M059J (cell line): ENCODE measurements at places on chromosomes 7 and 10. TPM values are rescaled to one million over a fixed set of nuclear protein-coding genes. Genes with fewer than 3 reads are reported as not detected.
A peak's percentile ranks its signal among the peaks of the same experiment; 100 is the strongest.

DNA sequence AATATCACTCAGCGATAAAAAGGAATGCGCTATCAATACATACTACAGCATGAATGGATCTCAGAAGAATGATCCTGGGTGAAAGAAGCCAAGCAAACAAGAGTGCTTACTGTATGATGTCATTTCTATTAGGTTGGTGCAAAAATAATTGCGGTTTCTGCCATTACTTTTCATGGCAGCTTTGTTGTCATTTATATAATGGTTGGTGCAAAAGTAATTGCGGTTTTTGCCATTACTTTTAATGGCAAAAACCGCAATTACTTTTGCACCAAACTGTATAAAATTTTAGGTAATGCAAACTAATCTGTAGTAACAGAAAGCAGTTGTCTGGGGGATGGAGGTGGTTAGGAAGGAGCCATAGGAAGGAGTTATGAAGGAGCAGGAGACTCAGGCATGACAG, 318.3 kb upstream of the ZMIZ1 start:
- no peak for DNase-seq

GRCh38 chr7:98341106-98341505, 59.6 kb downstream of the BRI3 start:
- peak; percentile 22 for DNase-seq

DNA sequence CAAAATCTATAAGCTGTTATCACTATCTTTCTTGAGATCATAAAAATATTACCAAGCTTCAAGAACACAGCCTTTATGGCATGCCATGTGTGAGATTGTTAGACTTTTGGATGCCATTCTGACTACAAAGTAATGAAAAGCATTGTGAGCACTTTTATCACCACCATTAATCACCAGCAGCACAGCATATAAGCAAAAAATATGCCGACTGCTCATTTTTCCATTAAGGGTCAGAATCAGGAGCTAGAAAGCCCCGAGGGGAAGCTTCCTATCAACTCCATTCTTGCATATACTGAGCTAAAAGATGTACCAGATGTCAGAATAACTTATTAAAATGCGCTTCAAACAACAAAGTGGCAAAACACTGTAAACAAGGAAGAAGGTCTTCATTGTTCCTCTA, 114.3 kb downstream of the LMBR1 start:
- no peak for DNase-seq

DNA sequence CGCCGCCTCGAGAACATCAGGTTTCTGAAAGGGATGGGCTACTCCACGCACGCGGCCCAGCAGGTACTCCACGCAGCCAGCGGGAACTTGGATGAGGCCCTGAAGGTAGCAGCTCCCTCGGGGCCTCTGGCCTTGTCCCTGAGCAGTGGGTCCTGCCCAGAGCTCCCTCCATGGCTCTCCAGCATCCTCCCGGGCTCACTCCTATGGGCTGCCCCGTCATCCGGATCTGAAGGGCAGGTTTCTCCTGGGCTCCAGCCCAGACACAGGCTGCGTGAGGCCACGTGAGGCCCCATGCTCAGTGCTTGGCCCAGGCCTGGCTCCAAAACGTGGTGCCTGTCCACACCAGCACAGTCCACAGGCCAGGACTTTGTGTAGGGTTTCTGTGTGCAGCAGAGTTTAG, 32.5 kb downstream of the NUB1 start:
- DNase-seq = no peak

GRCh38 chr7:146943483-146943882, 826.9 kb downstream of the CNTNAP2 start:
- DNase-seq = no peak

DNA sequence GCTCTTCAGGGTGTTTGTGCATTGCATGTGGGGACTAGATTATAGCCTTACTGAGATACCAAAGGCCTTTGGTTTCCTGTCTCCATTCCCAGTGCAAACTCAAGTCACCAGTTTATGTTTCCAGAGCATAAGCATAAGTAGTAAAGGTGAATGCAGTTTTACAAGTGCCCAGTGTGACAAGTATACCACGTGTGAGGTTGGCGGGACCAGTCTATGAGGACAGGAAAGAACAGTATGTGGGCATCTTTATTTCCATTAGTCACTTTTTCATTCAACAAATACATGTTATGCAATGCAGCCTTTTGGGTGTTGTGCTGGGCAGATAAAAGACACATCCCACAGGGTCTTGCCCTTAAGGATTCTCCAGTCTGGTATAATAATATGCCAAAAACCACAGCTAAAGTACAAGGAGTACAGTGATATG, 146.5 kb downstream of the ARID5B start:
- peak; percentile 67 for DNase-seq

GRCh38 chr10:72639441-72639873, 13.6 kb upstream of the MICU1 start:
- no peak for DNase-seq

DNA sequence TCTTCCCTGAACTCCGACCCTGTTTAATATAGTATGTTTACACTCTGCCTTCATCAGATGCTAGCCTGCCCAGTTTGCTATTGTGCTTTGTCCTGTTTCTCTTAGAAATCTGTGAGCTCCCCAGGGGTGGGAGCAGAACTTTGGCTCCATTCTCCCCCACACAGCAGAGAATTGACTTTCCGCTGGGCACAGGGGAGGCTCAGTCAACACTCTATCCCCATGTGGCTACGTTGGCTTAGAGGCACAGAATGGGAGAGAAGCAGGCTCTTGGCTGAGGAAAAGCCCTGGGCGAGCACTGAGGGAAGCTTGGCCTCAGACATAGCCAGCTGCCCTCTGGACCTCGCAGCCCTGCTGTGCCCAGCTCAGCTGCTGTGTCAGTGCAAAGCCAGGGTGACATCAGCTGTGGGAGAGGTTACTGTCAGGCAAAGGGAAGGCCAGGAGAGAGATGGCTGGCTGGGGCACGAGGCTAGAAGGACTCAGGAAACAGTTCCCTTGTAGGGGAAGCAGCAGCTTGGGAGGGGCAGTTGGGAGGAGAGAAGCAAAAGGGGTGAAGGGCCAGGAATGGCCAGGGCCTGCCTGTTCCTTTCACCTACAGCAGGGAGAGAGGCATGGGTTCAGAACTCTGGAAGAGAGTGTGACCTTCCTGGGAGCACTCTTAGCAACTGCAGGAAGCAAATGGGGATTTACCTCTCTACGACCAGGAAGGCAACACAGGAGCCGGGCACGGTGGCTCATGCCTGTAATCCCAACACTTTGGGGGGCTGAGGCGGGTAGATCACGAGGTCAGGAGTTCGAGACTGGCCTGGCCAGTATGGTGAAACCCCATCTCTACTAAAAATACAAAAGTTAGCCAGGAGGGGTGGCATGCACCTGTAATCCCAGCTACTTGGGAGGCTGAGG, 5.8 kb upstream of the SCD start:
- DNase-seq = no peak

DNA sequence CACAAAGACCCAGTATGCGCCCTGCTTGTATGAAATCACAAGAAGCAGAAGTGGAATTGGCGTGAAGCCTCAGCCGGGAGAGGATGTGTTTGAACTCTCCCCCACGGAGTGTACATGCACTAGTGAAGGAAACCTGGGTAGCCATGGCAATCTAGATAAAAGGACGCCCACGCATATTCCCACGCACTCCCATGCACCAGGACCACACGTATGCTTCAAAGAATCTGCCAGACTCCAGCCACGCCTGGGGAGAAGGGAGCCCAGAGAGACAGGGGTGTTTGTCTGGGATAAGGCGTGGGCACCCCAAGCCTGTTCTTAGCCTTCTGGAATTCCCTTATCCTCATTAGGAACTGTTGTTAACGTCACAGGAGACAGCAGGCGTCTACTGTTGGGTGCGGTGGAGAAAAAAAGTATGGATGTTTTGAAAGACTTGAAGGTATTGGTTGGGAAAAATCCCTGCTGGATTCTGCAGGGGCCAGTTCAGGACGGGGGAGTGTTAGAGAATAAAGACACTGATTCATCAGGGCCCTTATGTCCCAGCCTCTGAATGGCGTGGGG, 28.9 kb upstream of the ECHDC3 start:
- DNase-seq = no peak

- no peak for DNase-seq
Measured at GRCh38 chr7:133539016-133539415, 286.1 kb downstream of the EXOC4 start.

DNA sequence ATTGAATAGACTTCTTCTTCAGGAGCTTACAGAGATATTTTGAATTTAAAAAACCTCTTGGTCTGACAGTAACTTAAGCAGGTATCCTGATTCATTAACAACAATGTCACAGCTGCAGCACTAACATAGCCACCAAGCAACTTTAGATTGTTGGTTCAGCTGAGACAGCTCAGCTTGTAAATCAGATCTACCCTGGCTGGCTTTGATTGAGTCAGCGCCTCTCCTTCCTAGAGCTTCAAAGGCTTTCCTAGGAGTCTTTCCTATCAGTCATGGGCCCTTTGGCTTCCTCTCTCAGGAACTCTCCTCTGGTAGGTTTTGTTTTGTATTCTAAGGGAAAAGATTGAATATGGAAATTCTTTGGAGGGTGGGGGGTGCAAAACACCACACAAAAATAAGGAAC, 70.7 kb upstream of the STEAP4 start:
- DNase-seq = peak; percentile 9

DNA sequence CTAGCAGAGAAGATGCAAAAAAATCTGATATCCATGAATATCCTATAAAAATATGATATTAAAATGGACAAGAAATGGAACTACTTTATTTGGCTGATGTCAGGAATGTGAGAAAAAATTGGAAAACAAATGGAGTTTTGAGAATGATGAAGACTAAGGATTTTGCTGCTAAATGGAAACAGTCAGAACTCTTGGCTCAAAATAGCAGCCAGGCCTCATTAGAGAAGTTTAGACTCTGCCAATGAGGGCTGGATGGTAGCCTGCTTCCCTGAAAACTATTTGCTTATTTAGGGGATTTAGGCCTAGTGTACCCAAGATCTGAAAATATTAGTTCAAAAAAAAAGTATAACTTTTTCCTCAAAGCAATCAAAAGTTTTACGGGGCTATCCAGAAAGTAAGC, 458.5 kb downstream of the TFEC start:
- no peak for DNase-seq

DNA sequence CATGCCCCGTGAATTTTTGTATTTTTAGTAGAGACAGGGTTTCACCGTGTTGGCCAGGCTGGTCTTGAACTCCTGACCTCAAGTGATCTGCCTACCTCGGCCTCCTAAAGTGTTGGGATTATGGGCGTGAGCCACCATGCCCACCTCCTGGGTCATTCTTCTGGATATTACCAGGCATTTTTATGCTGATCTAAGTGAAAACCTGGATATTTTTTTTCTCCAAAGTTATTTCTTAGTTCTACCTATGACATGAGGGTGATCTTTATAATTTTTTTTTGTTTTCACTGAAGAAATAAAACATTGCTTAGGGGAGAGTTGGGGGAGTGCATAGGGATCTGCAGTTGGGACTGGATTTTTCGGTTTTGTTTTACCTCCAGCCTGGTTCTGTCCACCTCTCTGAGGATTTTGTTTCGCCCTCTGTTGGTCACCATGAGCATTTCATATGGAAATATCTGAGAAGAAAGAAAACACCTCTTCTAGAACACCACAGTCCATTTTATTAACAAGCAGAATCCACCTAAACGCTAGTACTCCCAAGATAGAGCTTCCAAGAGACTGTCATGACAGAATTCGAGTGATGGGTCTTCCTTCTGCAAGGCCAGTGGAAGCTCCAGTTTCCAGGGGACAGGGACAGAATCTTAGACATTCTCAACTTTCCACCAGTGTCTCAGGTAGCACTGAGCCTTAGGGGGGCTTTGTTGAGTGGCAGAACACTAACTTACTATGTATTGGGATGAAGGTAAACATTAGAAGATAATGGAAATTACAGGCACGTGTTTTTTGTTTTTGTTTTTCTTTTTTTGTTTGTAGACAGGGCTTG, 33.4 kb upstream of the AFAP1L2 start:
- peak; percentile 38 for DNase-seq

- DNase-seq = no peak
Measured at GRCh38 chr7:151400626-151401315, 9.1 kb downstream of the WDR86 start.

GRCh38 chr7:54946764-54947163, 72.1 kb upstream of the EGFR start:
- DNase-seq = no peak

- DNase-seq = peak; percentile 27
Measured at GRCh38 chr7:158705234-158705850, 738 bp upstream of the NCAPG2 start.

DNA sequence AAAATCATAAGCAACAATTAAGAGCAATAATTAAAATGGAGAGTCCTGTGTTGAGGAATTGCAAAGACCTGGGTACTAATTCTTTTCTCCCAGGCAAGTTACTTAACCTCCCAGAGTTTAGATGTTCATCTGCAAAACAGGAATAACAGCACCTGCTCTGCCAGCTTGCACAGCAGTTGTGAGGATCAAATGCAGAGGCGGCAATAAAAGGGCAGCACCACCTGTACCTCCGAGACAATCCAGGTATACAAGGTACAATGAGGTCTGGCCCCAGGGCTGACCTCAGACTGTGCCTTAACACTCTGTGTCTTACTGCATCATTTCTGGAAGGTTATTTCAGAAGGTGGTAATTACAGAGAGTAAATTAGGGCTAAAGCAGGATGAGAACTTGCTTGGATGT, 14.5 kb upstream of the FAM204A start:
- DNase-seq = no peak

DNA sequence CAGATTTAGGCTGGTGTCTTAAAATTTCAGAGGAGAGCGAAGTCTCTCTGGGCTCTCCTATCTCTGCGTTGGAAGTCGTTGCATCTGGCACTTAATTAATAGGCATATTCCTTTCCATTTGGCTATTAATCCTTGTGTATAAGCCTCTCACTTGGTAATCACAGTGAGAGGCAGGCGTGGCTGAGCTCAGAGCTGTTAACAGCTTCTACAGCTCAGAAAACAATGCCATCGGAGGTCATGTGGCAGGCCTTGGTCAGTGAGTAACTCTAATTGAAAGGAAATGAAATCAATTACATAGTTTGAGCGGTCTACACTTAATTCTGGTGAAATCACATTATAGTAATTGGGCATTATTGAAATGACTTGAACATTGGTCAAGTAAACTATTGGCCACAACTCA, 135.1 kb downstream of the DPY19L1 start:
- no peak for DNase-seq

DNA sequence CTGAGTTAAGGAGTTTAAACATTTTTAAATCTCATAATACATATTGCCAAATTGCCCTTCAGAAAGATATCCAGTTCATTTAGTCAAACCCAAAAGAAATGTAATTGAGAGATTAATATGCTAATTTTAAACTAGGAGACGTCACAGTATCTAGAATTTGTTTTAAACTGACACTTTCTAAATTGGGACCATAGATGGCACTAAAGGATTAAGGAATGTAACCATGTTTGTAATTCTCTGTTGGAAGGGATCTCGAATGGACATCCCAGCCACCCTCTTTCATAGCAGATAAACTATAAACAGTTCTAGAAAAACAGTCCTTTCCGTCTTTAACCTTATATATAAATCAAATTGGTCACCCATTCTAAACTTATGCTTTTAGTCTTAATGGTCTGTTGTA, 30.0 kb upstream of the SAMD9L start:
- peak; percentile 51 for DNase-seq

AGAP4 gene
- 0.94 and 3.8 TPM in 2 replicates for total RNA-seq

GLCCI1 gene
- 2.3 and 4.1 TPM in 2 replicates for total RNA-seq

FLNC gene
- 60.7 and 150 TPM in 2 replicates for total RNA-seq

UCMA gene
- total RNA-seq = not detected in 2 replicates

TDRD1 gene
- not detected in 2 replicates for total RNA-seq

GPR146 gene
- total RNA-seq = 1.8 and 4.9 TPM in 2 replicates

GSTO2 gene
- total RNA-seq = 0.17 and 0.20 TPM in 2 replicates

WDR86 gene
- total RNA-seq = 0.05 TPM in 1 of 2 replicates, not detected in the other

HTR5A gene
- not detected in 2 replicates for total RNA-seq
